Activated T-helper 2 cell treated with anti-CD3 and anti-CD28 coated beads, Interferon-gamma antibody, Interleukin-2, Interleukin-4, amounts not matched to agents 10 μg/mL and 5 μg/mL and 100 μg/mL, durations not matched to agents 14 hours and 24 hours and 36 hours (primary cell): ENCODE measurements at places on chromosomes 7 and 10.

GRCh38 chr10:119409906-119410305 is 132.6 kb downstream of the RGS10 start:
- DNase-seq = no peak

GRCh38 chr7:154795437-154795836 is 207.5 kb downstream of the PAXIP1 start:
- no peak for DNase-seq

DNA sequence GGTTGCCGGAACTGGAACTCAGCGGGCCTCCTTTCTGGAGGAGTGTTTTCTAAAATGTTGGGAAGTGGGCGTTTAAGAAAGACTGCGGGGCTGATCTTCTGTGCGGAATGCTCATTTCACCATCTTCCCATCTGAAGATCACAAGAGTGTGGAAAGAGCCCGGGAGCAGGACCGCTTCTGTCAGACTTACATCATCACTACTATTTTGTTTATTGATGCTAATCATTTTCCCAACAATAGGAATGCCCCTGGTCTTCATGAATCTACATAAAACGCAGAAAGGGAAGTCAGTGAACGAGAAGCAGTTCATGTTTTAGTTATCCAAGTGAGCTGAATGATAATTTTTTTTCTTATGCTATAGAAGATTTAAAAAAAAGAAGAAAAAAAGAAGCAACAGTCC is 447.8 kb upstream of the MKI67 start:
- DNase-seq = no peak

DNA sequence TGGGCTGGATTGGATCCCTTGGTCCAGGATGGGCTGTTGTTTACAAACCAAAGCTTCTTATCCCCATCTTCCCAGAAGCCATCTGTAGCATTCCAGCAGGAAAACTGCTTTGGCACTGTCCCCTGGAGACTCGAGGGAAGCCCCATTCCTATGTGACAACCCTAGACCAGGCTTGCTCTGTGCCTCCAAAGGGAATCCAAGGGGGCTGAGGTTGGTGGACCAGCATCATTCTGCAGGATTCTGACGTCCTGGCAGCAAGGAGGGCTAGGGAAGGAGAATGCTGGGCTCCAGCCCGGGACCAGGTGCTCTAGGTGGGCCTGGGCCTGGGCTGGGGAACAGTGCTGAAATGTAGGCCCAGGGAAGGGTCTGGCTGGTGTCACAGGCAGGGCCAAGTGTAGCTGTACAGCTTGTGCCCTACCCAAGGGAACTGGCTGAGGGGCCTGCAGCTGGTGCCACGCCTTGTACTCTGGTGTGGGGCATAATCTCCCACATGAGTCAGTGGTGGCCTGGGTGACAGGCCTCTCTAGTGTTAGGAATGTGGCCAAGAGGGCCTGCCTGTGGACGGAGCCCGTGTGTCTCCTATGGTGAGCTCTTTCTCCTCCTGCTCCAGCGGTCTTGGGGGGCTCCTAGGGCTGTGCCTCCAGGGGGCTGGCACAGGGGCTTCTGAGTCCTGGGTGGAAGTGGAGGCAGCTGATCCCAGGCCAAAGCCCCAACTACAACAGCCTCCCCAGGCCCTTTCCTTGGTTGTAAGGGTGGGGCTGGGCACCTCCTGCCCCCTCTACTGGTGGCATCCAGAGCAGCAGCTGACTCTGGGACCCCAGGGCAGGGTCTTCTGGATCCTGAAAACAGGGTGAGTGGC is 25.2 kb downstream of the TRIM8 start:
- no peak for DNase-seq

- DNase-seq = no peak
These were observed 10.5 kb downstream of the STYXL1 start for GRCh38 chr7:76037310-76037709.

DNA sequence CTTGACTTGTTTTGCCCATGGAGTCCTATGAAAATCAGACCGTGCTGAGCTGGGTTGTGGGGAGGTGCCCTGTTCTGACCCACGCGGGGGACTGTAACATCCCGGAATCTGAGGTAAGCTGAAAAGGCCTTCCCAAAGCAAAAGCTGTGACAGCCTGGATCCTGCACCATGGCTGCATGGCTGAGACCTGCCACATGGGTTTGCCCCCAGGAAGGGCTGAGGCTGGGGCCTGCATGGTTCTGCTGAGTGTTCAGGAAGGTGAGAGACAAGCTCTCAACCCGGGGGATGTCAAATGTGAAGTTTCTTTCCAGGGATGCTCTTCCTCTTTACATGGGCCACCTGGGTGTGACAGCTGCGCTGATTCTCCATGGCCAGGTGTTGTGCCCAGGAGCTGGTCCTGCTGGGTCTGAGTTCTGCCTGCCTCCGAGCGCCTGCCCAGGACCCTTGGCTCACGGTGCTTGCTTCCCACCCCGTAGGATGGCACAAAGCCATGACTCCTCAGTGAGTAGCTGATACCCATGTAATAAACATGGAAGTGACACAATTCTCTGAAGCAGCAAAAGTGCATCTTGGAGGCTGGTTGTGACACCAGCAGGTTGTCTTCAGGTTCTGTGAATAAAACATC is 58.3 kb downstream of the VIPR2 start:
- no peak for DNase-seq

GRCh38 chr7:64878684-64879083 is 24.4 kb upstream of the ZNF273 start:
- no peak for DNase-seq

DNA sequence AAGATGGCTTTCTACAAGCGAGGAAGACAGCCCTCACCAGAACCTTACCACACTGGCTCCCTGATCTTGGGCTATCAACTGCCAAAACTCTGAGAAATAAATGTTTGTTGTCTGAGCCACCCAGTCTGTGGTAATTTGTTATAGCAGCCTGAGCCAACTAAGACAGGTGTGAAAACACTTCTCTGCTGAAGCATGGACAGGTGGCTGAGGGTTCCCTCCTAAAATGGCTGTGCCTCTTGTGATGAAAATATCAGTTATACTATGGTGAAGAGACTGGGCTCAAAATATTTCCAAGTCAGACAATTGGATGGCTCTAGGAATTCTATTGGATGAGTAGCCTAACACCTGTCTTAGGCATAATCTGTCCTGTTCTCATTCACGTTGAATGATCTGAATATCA is 78.1 kb downstream of the CDK1 start:
- no peak for DNase-seq

- DNase-seq = no peak
These were observed 35.3 kb upstream of the KCNIP2 start for GRCh38 chr10:101878869-101879268.

- DNase-seq = peak; percentile 71
These were observed 10.5 kb downstream of the TMEM273 start for GRCh38 chr10:49177391-49178355.

- DNase-seq = no peak
These were observed 64.3 kb upstream of the RET start for GRCh38 chr10:43012578-43012977.

- no peak for DNase-seq
These were observed 1.8 kb downstream of the LRRC17 start for GRCh38 chr7:102914585-102914984.

DNA sequence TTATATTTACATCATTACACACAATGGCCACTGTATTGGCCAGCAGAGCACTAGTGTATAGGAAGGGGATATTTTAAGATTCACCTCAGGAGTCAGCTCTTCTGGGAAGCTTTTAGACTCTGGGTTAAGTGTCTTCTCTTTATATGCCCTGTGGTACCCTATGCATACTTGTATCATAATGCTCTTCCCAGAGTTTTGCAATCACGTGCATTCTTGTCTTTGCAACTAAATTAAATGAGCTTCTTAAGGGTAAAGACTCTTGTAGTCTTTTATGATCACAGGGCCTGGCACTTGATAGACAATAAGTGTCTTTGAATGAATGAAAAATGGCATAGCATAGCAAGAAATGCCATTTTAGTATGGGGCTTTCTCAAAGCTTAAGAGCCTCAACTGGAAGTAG is 35.4 kb upstream of the ARMS2 start:
- no peak for DNase-seq

DNA sequence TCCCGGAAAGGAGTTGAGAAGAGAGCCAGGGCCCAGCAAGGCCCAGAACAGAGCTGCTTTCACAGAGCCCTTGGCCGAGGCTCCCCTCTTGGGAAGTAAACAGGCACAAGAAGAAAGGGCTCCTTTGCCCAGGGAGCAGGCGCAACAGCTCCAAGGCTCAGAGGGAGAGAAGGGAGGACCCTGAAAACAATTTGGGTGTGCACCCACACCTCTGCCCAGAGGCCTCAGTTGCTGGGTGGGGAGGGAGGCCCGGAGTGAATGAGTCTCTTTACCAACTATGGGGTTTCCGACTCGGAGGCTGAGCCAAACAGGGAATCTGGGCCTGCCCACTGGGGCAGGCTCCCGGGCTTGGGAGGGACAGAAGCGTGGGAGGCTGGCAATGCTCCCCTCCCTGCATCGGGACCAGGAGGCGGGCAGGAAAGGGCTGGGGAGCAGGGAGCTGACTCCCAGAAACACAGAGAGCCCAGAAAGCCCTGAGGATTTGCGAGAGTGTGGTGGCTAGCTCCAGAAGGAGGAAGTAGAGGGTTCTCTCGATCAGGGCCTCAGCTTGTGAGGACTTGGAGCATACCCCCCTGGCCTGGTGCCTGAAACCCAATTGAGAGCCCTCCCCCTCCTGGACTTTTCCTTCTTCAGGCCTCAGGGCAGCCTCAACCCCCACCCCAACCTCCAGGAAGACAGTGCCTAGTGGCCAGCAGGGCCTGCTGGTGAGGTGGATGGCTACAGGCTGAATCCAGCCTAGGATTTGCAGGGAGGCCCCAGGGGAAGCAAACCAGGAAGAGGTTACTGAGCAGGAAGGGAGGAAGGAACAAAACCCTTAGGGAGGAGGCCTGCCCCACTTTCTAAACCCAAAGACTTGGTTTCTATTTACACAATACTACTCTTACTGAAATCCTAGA is 6.2 kb downstream of the C10orf105 start:
- peak; percentile 28 for DNase-seq

GRCh38 chr7:95859429-95859828 is 87.1 kb downstream of the DYNC1I1 start:
- DNase-seq = no peak

GRCh38 chr7:30918676-30919075 is 7.0 kb downstream of the AQP1 start:
- no peak for DNase-seq

DNA sequence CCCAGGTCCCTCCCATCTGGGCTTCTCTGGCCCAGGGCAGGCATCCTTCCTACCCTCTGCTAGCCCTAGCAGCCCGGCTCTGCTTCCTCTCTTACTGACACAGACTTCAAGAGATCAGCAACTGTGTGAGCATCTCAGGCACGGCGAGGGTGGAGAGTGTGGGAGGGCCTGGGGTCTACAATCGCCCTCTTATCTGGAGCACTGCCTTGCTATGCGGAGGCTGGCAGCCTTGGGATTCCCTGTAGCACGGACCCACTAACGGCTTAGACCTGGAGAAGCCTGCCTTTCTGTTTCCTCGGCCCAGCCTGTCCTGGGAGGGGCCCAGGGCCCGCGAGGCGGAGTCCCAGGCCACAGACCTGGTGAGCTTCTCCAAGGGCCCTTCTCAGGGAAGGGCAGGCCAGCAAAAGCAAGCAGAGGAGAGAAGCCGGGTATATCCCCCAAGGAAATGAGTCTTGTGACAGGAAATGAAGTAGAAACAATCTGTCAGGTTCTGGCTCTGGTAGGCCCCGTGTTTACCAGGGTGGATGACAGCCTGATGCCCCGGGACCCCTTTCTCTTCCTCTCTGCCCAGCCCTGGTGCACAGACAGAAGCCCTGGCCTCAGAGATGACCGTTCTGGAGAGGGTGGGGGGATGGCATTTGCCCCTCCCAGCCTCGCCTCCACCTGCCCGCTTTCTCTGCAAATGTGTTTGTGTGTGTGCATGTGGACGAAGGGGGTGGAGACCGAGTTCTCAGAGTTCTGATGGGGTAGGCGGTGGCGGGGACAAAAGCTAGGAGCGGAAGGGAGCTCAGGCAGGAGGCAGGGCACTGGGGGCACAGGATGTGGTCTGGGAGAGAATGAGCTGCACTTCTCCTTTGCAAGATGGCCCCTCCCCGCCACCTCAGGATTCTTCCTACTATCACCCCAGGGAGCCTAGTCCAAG is 2.5 kb downstream of the LRCH4 start:
- peak; percentile 74 for DNase-seq

- no peak for DNase-seq
These were observed 753.7 kb upstream of the SORCS1 start for GRCh38 chr10:107918171-107918570.

GRCh38 chr7:7944619-7945282 is 23.8 kb upstream of the GLCCI1 start:
- peak; percentile 40 for DNase-seq

DNA sequence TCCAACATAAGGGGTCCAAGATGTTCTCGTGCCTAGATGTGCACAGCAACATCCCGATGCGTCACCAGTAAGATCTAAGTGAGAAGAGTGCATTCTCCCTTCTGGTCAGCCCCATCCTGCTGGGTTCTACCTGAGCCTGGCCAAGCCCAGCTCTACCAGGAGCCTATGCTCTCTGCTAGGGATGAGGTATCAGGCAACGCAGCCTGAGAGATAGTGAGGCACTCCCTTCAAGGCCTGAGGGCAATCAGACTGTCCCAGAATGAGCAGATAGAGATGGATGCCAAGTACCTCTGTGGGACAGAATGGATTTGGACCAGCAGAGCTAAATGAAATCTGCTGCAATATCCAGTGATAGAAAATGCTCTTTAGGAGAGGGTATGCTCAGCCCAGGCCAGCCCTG is 26.7 kb downstream of the DDC start:
- DNase-seq = no peak

DNA sequence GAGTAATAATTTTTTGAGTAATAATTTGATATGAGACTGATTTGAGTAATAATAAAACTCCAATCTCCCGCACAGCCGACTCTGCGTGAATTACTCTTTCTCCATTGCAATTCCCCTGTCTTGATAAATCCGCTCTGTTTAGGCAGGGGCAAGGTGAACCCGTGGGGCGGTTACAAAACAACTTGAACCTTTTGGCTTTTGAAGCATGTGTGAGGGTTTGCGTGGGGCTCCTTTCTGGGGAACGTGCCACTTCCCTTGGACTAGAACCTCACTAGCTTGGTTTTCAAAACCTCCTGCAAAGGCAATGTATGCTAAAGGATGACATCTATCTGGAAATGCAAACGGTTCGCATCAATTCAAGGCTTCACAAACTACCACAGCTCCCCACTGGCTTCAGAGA is 1.5 kb downstream of the CRPPA start:
- no peak for DNase-seq

- no peak for DNase-seq
These were observed 4.9 kb downstream of the PKD2L1 start for GRCh38 chr10:100325158-100325557.

GRCh38 chr10:8392216-8392615 is 337.7 kb downstream of the GATA3 start:
- DNase-seq = no peak
